HEK293T (cell line): ENCODE measurements at places on chromosomes 16 and 17.

DNA sequence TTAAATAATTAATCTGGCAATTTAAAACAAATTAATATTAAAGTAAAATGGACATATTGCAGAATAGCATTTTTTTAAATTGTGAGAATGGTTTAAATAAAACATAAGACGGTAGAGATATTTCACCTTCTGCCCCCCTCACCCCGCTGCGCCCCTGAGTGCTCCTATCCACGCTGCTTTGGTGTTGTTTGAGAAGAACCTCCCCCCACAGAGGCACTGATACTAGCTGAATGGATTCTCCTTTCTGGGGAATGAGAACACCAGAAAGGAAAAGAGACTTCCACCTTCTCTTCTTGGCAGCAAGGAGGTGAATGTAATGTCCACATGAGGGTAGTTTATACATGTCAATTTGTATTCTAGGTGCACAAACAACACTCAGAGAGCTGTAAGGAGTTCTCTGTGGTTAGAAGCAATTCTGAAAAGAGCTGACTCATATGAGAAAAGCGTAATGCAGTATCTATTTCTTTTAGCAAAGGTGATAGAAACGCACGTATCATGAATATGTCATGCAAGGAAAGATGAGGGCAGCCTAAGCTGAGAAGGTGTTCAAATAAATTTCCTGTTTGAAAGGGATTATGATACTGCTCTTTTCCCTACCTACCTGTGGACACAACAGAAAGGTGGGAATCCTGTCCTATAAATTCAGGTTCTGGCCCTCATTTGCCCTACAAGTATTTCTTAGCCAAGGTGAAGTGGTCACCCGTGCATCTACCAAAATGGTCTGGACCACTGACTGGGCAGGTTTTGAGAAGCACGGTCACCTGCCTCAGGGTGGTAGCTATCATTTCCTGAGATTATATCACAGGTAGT is 126.9 kb downstream of the PARN start:
- no peak for DNase-seq

DNA sequence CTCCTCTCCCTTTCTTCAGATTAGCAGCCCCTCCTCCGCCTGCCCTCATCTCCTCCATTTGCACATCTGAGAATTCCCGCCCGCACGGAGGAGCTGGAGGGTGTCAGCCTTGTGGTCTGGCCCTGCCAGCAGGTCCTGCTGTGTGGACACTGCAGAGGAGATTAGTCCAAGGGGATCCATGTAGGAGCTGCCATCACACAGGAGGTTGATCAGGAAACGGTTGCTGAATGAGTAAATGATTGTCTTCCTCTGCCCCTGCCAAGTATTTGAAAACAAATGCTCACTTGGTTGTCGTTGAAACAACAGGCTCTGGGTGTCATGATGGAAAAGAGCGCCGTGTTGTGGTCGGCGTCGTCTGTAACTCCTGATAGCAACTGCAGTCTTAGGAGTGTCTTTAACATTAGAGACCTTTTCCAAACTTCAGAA is 63.8 kb upstream of the CHMP6 start:
- no peak for DNase-seq

DNA sequence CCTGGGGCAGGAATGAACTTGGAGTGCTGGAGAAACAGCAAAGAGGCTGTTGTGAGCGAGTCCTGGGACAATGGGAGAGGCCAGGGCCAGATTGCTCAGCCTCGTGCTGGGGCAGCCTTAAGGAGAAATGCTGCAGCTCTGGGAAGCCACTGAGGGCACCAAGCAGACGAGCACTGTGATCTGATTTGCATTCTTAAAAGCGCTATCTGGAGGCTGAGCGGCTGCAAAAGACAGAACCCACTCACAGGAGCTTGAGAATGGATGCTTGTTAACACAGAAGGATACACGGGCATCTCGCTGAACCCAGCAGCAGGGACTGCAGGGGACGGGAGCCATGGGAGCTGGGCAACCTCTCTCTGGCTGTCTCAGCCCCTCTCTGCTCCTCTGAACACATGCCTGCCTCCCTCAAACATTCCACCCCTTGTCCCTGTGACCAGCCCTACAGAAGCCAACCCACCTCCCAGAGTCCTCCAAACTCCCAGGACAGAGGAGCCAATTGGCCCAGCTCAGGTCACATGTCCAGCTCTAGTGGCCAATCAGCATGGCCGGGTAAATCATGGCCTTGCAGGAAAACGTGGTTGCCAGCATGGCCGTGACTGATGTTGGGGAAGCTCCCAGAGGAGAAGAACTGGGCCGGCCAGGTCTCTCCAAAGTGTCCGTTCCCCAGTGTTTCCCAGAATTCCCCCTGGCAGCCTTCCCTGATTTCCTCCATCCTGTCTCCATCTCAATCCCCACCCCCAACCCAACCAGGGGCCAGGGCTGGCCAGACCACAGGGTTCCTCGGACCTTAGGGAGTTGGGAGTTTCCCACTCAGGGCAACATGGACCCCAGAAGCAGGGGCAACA is 60.3 kb downstream of the GSG1L start:
- no peak for DNase-seq

DNA sequence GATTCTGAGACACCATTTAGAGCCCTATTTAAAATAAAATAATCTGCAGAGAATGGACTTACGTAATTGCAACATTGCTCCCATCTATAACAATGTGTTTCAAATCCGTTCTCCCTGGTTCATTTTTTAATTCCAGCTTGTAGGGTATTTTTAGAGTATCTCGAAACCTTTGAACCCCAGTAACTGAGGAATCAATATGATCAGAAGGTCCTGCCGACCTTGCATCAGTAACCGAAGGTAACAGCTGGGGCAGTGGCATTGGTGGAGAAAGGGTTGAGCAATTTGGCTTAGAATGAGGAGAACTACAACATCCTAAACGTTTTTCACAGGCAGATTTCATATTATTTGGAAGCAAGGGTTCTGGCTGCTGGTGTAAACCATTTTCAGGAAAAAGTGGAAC is 49.3 kb downstream of the N4BP1 start:
- no peak for DNase-seq

- no peak for DNase-seq
Observed at GRCh38 chr17:77640252-77640651, 318.3 kb upstream of the TNRC6C start.

DNA sequence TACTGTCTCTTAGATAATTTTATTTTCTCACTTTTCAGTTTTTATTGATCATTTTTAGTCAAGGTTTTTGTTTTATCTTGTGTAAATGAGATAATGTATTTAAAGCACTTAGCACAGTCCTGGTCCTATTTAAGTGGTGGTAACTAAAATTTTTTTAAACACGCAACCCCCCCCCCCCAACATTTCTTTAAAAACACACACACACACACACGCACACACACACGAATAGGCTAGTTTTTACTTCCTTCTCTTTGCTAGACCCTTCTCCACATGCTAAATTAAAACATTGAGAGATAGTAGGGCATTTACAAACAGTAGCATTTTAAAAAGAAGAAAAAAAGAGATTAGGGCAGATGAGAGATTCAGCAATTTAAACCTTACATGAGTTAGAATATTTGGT is 5.0 kb downstream of the NFATC3 start:
- no peak for DNase-seq

DNA sequence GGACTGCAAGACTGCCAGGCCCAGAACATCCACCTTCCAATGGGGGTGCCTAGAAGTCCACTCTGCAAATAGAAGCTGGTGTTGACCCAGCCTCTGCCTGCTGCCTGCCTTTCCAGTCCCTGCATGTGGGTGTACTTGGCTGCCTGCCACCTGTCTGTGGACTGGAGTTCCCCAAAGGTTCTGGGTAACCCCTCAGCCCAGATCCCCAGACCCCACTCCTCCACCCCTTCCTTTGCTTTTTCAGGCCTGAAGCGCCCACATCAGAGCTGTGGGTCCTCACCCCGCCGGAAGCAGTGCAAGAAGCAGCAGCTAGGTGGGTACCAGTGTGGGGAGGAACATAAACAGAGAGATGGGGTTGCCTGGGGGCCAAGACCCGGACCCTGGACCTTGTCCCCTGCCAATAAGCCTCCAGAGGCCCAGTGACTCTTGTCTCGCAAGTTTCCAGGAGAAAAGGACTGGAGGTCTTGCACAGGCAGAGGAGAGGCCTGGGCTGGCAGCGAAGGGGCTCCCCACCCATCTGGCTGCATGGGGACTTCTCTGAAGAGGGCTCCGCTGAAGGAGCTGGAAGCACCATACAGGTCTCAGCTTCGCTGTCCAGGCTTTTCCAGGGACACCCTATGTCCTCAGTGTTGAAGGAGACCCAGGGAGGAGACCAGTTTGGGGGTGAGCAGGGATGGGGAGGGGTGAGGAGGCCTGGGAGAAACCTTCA is 34.3 kb downstream of the NLRC5 start:
- DNase-seq, result no peak

GRCh38 chr17:68320311-68320865 is 29.1 kb downstream of the ARSG start:
- no peak for DNase-seq

DNA sequence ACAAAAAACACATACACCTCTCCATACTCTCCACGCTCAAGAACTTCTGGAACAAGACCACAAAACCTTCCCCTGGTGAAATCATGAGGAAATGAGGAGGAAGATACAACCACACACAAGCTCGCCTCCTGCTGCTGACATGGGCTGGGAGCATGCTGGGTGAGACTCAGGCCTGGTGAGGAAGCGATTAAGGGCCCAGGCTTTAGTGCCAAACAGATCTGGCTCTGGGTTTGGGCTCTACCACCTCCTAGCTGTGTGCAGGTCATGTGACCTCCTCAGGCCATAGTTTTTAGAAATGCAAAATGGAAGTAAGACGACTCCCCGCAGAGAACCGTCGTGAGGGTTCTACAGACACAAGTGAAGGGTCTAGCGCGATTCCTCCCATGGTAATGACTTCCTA is 41.3 kb downstream of the VAC14 start:
- no peak for DNase-seq

DNA sequence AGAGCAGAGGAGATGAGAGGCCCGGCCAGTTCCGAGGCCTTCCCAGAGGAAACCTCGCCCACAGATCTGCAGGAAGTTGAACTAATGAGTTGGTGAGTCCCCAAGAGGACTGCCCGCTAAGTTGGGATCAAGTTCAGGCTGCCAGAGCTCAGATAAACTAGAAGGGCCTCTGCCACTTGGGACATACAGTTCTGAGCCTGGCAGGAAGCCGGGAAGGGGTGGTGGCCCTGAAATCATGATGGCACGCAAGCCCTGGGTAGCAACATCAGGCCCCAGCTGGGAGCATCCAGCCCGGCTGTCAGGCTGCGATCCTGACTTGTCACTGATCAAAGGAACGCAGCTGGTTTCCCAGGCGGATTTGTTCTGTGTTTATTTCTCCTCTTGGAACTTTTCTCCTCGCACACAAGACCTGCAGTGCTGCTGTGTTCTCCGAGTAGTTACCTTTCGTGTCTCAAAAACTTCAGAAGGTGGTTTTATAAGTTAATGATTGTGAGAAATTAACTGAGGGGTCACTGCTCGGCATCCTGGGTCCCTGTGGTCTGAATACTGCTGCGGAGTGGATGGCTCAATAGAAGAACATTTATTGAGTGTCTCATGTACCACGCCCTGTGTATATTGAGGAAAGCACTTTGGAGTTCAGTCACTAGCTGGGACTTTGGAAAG is 8.0 kb upstream of the WFDC1 start:
- no peak for DNase-seq

DNA sequence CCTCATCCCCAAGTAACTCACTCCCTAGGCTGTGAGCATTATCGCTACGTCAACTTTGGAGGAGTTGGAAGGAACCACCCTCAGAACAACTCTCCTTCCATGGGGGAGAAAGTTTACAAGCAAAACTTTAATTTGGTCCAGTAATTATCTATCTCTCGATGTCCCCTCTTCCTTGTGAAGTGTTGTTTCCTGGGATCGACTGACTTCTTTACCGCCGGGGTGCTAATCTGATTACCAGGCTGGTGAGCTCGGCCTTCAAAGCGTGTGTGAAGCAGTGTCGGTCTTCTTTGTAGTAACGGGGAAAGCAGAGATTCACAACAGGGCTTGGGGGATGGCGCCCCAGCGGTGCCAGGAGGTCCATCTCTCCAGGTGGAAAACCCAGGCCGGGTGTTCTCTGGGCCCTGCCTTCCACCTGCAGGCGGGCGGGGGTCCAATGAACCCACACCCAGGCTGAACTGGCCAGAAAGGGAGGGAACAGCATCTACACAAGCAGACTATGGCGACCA is 14.5 kb upstream of the FOXF1 start:
- DNase-seq, result no peak

DNA sequence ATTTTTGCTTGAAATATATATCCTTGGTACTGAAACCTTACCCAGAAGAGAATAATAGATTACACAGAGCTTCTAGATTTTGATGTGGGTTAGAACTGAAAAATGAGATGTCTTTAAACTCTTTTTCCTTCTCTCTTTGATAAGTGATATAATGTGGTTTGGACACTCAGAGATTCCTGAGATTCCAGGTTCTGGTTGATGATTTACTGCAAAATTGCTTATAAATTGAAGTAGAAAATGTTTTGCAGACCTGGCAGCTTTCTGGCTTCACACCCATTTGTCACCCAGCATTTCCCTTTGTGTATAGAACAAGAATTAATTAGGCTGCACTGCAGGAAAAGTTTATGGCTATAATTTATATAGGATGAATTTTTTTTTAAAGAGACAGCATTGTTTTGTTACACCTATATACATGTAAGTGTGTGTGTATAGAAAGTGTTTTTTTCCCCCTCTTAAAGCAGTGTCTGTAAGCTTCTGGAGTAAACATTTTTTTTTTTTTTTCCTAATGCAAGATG is 23.5 kb downstream of the AATF start:
- DNase-seq, result no peak

GRCh38 chr16:88650749-88651275 is at the start of gene CYBA:
TSS of gene CYBA (minus strand) at chr16:88651053. CDS start at chr16:88651013, 40 bp downstream.
- DNase-seq, result peak; percentile 61

- no peak for DNase-seq
Observed at GRCh38 chr16:49365711-49366509, 7.7 kb upstream of the C16orf78 start.

DNA sequence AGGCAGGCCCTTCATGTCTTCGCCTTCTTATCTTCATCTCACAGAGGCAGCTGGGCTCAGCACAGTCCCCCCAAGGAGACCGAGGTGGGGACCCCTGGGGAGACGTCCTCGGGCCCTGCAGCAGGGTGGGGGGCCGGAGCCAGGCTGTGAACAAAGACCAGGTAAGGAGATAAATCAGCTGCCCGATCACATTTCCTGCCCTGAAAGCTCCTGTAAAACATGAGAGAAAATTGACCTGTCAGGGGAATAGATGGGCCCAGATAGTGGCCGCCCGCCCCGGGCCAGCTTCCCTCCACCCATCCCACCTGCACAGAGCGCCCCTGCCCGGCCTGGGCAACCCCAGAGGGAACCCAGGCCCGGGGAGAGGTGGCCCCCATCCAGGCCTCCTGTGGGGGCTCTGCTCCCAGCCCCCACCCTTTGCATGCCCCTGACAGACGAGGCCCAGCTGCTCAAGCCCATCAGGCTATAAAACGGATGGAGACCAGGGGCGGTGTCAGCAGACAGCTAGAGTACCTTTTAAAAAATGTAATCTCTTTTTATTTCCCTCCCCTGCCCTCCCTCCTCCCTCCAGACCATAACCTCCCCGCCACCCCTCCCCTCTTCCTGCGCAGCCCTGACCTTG is 18.8 kb upstream of the SLC38A10 start:
- DNase-seq, result no peak
